Activated CD4-positive, CD25-positive, alpha-beta regulatory T cell treated with anti-CD3 and anti-CD28 coated beads, Interleukin-2, amount 50 U/mL, for 72 hours (primary cell): ENCODE measurements at places on chromosomes 2 and 18.

- DNase-seq: no peak
These were observed 26.1 kb downstream of the ADCY3 start for GRCh38 chr2:24893934-24894333.

- no peak for DNase-seq
These were observed 911.4 kb upstream of the ZEB2 start for GRCh38 chr2:145431181-145431951.

- no peak for DNase-seq
These were observed 177.4 kb upstream of the FN1 start for GRCh38 chr2:215613280-215613679.

- no peak for DNase-seq
These were observed 103.8 kb upstream of the PDE1A start for GRCh38 chr2:182530636-182531035.

DNA sequence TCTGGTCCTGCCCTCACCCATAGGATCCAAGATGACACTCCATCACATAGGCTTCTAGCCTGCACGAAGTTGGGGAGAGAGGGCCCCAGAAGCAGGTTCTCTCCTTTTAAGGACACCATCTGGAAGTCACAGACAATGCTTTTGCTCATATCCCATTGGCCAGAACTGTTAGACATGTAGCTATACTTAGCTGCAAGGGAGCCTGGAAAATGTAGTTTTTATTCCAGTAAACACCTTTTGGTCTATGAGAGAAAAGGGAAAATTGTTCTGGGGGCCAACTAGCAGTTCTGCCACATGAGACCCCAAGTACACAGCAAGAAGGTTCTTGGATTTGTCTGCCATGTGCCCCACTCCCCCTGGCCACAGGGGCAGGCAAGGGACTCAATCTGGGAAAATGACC is 206.1 kb downstream of the ZFP36L2 start:
- no peak for DNase-seq

DNA sequence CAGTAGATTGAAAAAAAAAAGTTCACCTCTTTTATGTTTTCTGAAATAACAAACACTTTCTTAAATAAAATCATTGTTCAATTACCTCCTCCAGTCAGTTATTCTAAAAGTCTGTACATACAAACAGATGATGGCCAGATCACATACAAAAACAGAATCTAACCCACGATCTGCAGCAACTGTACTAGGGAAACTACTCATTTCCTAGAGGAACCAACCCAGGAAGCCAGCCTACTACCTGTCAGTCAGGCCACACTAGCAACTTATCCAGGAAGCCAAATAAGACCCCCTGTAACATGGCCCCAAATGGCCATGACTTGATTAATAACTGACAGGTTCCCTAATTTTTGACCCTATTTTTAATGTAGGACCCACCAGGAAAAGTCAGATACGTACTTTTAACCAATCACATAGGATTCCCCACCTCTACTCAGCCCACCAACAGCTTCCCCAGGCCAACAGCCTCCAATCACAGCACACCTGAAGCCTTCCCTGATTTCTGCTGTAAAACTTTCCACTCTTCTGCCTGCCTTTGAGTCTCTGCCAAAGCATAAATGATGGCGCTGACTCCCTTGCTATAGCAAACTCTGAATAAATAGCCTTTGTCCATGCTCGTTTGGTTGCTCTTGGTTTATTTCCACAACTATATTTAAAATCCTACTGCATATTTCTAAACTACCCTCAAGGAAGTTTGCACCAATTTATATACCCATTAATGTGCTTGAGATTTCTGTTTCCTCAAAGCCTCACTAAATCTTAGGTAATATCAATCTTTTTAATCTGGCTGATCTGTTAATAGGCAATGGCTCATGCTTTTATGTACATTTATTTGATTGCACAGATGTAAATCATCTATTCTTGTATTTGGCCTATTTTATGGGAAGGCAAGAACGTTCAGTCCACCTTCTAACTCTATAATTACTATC is 486.4 kb downstream of the FBXO15 start:
- DNase-seq: no peak
